GOT3 (cell line): ENCODE measurements at places on chromosomes 2 and 18.

DNA sequence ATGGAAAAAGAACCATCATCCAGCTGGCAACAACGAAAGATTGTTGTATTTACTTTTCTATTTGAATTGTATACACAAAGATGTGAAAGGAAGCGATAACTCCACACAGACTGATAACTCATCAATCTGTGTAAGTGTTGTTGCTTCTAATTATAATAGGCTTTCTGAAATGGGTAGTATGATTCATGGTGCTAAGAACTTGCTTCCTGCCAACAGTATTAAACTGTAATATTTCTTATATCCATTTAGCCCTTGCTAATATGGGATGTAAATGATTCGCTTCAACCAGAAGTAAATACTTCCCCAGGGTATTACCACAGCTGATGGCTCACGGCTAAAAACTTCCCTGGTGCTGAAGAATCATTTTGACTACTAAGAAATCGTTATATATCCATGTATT is 70.2 kb downstream of the TMEM163 start:
- DNase-seq: no peak

DNA sequence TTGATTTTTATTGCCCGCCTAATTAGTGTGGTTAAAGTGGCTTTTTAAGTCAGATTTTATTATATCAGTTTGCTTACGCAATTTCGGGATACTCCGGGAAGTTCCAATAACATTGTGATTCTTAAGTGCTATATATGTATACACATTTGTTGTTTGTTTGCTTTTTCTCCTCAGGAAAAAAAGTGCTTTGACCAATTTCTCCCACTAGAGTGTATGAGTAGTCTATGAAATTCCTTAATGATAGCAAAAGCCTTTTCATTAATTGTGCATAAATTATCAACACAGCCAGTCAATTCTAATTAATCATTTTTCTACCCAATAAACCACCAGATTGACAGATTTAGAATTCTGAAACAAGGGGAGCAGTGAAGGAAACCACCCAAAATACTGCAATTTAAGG is 172.2 kb downstream of the DPP10 start:
- DNase-seq: no peak

- DNase-seq: no peak
These were observed 272.9 kb downstream of the PAX3 start for GRCh38 chr2:222025881-222026271.

- no peak for DNase-seq
These were observed 303.0 kb downstream of the TRIB2 start for GRCh38 chr2:13019781-13020180.

- DNase-seq: no peak
These were observed 3.5 kb upstream of the CABLES1 start for GRCh38 chr18:23131693-23132319.

- DNase-seq: no peak
These were observed 132.7 kb downstream of the CCBE1 start for GRCh38 chr18:59564561-59564960.

DNA sequence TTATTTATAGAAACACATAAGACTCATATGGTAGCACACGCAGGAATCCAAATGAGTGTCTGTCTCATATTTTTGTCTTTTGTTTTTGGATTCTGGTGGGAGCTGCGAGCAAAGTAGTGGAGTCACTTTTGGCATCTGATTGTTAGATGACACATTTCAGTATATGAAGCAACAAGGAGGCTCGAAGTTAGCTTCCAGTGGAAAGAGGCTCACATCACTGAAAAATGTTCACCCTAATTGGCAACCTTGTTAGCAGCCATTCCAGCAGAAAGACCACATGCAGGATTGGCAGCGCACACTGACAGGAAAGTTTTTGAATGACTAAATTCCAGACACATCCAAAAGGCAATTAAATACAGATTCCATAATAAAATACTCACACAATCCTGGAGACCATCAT is 87.4 kb downstream of the MYT1L start:
- DNase-seq: no peak

DNA sequence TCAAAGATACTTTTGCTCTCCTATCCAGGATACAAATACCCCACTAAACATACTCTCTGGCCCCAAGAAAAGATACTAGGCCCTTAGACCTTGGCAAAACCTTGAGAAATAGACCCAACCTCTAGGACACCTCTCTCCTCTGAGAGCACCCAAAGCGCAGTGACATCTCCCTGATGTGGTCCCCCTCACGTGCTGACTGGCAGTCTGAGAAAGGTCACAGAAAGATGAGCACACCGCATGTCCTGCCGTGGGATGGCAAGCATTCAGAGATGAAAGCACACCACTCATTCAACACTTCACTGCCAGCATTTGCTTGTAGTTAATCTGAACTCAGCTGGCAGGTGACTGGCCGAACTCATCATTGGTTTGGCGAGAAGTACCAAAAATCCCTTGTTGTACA is 6.1 kb upstream of the TBC1D8 start:
- no peak for DNase-seq

GRCh38 chr2:143085125-143085784 is 44.0 kb upstream of the ARHGAP15 start:
- no peak for DNase-seq

DNA sequence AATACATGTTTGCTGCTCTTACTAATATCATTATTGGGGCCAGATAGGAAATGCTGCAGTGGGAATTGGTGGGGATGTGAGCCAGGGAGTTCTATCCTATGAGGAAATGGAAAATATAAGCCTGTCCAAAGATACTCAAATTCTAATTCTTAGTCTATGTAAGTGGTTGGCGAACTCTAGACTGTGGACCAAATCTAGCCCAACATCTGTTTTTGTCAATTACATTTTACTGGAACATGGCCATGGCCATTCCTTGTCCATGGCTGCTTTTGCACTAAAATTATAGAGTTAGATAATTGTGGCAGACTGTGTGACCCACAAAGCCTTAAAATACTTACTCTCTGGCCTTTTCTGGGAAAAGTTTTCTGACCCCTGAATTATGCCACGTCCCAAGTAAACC is 113.3 kb downstream of the MGAT5 start:
- DNase-seq: no peak

- no peak for DNase-seq
These were observed 983.0 kb upstream of the SLC39A10 start for GRCh38 chr2:194674043-194674442.

DNA sequence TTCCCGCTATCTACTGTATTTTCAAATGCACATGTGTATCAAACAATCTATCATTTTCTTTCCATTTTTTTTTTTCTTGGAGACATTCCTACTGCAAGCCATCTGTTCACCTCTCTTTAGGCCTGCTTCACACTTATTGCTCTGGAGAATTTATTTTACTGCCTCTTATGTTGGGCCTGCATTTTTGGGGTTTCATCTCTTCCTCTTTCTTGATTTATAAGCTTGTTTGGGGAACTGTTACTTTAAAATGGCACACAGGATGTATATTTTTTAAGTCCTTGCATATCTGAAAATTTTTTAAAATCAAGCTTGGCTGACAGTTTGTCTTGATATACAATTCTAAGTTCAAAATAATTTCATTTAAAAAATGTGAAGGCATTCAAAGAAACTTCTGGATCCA is 3.5 kb upstream of the RAB27B start:
- DNase-seq: no peak

GRCh38 chr2:156649596-156649995 is 213.4 kb downstream of the GPD2 start:
- DNase-seq: no peak

GRCh38 chr2:106094131-106094841 is 99.8 kb downstream of the UXS1 start:
- DNase-seq: no peak

GRCh38 chr2:165008730-165009315 is 53.5 kb upstream of the SLC38A11 start:
- no peak for DNase-seq

- DNase-seq: no peak
These were observed 29.7 kb downstream of the TAF4B start for GRCh38 chr18:26255695-26256622.

DNA sequence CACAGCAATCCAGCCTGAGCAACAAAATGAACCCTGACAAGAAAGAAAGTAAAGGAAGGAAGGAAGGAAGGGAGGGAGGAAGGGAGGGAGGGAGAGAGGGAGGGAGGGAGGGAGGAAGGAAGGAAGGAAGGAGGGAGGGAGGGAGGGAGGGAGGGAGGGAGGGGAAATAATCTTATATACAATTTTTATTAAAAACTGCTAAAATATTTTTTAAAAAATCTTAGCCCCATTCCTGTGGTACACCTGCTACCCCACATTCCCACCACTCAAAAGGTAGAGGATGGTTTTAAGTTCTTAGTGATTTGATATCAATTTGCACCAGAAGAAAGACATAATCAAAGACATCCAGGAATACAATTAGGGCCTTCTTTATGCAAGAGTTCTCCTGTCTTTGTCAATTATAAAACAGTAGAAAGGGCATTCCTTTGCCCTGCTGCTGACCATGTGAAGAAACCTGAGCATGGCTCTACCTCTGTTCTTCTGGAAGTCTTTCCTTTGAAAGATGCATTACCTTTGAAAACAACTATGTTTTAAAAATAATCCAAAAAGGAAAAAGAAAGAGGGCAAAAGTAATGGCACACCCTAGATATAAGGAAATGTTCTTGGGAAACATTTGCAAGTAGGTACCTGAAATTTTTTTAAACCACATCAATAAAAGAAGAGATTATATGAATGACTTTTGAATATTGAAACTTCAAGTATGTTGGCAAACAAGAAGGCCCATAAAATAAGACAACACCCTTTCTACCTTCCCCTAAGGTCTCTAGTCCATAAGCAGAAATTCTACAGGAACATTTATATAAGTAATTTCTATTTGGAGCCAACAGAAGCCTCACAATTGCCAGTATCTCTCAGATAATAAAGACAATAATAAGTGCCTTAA is 33.7 kb upstream of the ACVR2A start:
- DNase-seq: no peak

DNA sequence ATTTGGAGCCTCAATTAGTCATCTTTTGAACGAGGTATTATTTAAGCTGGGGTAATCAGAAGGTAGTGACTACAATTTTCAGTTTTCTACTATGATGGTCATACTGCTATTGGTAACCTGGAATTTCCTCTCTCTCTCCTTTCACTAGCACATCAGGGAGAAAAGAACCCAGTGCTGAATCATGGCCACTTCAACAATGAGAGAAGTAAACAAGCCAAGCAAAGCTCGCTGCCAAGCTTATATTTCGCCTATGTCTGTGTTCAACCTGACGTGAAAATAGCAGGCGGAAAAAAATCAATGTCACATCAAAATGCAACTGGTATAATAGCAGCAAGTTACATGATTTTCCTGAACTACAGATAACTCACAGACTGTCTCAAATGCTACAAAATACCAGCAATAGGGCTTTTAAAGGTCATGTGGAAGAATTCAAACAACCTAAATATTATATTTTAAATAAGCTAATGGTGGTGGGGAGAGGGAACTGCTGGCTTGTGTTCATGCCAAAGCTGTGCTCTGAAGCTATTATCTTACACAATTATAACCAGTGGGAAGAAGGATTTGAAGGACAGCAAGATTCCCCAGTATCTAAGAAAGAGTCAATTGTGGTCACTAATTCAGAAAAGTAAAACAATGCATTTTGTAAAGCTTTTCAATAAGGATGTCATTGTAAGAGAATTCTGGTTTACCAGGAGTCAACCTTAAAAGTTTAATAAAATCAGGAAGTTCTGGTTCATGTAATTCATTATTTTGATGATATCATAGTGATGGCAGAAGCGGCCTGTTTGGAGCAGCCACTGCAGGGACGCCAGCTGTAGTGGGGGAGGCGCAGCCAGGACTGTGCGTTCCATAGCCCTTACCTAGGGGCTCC is 38.0 kb downstream of the RNF152 start:
- DNase-seq: no peak

DNA sequence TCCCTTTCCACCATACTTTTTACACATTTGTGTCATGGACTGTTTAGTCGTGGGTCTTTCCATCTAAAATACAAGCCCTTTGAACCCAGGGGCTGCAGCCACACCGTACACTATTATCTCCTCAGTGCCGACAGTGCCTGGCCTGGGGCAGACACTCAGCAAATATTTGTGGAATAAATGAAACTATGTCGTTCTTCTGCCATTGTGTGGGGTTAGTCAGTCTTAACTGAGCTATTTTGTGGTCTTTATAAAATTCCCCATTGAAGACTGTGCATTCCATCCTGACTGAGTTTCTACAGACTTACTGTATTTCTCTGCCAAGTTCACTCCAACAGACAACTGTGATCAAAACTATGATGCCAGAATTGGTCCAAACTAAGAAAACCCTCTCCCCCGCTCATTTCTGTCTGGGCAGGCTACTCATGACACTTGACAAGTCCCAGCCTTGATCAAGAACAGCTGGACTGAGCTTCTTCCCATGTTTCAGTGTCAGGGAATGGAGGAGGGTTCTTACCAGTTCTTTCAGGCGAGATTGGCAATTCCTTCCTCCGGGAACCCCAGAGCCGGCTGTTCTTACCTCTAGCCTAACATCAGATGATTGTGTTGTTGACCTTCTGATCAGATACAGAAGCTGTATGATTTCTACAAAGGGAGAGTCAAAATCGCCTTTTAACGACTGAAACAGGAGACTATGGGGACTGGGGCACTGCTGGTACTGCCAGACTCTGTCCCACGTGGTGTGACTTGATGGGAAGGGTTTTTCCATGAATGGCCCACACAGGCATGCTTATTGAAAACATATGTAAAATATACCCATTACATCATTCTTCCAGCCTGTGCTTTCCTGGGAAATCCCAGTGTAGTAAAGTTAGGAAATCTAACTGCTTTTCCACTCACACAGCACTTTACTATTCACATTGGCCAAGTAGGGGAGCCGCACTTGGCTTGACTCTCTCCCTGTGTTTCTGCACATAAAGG is 77.4 kb upstream of the NPAS2 start:
- peak; percentile 14 for DNase-seq

DNA sequence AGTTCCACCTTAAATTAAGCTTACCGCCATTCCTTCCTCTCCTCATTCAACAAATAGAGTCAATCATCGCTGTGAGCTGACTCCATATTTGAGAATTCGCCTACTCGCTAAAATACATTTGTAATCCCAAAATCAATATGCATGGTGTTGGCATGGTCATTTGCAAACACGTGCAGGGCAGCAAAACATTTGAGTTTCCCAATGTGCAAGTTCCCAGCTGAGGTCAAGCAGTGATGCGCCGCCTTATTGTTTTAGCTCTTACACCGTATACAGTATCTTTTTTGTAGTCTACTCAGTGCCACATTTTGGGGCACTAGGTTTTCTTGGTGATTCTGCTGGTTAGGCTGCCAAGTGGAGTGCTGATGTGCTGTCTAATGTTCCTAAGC is 73.3 kb upstream of the MGAT4A start:
- DNase-seq: no peak

- no peak for DNase-seq
These were observed 48.4 kb upstream of the PIK3C3 start for GRCh38 chr18:41906528-41907146.

DNA sequence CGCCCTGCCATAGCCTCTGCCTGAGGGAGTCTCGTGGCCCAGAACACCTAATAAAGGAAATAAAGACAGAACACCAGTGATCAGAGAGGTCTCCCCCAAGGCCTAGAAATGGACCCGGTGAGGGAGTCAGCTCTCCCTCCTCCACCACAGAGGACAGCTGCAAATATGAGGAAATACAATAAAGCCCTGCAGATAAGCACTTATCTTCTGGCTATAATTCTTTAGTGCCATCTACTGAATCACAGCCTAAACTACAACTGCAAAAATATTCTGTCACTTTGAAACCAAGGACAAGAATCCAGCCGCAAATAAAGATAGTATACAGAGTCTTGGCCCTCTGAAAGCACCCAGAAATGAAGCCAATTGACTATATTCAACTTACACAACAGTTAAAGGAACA is 42.4 kb upstream of the TACR1 start:
- no peak for DNase-seq
